ENCODE measurements at places on chromosomes 11 and 22.
A peak's percentile ranks its signal among the peaks of the same experiment; 100 is the strongest.

DNA sequence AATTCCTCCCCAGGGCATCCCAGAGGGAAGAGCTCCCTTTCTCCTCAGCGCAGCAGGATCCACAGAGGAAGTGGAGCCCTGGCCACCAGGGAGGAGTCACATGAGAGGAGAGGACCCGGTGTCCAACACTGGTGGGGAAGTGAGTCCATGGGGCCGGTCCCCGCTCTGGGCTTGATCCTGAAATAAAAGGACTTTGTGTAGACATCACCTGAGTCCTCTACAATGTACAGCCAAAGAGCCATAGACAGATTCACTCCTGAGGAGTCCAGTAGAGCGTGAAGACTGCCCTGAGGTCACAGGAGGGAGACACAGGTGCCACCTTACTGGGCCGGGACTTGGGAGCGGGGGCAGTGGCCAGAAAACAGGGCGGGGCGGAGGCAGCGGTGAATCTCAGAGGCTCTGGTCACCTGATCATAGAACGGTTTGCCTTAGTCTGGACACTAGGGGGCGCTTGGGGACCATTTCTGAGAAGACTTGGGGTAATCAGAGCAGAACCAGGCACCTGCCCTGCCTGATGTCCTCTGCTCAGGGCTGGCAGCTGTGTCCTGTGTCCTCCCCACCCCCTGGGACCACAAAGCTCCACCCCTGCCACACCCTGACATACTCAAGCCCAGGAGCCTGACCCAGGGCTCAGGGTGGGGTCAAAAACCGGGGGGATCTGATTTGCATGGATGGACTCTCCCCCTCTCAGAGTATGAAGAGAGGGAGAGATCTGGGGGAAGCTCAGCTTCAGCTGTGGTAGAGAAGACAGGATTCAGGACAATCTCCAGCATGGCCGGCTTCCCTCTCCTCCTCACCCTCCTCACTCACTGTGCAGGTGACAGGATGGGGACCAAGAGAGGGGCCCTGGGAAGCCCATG is 112.7 kb downstream of the VPREB1 start:
- no peak for DNase-seq

DNA sequence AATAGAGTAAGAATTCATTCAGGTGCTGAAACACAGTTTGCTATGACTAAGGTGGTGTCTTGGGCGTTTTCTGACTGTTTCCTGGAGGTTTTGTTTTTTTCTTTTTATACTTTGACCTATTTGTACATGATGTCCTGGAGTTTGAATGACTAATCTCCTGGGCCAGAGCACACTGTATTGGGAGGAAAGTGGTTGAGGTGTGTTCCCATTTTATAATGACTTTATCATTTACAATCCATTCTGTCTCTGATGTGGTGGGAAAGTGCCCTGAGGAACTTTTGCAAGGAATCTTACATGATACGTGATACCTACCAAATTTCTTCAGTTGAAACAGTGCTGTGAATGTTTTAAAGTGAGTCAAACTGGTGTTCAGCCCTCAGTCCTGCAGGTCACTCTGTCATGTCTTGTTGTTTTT is 80.8 kb downstream of the TNRC6B start:
- no peak for DNase-seq

DNA sequence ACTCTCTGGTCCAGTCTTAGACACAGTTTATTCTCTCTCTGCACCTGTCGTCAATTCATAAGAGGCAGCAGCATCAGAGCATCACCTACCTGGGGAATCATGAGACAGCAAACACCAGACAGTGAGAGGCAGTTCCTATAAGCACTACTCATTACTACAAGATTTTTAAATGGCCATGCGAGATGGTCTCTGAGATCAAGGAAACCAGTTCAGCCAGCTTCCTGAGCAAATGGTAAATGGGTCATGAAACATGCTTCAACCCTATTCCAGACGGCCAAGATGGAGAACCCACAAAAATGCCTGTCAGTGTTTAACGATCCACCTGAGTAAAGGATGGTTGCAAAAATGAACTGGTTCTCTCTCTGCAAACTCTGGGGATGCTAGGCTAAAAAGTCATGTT is 52.9 kb downstream of the SYTL2 start:
- no peak for DNase-seq

GRCh38 chr22:40036591-40037225 is 42.0 kb downstream of the FAM83F start:
- peak; percentile 44 for DNase-seq

GRCh38 chr11:132042296-132042695 is 671.9 kb downstream of the NTM start:
- no peak for DNase-seq

DNA sequence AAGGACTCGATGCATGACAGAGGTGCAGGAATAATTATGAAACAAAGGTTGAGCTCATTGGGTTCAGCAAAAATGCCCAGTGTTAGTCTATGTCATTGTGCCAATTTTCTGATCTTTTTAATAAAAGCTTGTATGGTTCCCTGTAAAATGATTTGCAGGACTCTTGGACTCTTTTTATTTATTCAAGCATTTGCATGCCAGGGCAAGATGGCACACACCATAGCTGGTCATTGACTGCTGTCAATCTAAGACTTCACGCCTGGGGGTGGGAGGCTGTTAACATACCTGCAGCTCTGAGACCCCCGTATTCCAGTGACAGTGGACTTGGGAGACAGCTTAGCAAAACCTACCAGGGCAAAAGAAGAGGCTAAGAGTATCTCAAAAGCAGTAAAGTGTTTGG is 32.0 kb upstream of the ANO1 start:
- no peak for DNase-seq

- no peak for DNase-seq
Measured at GRCh38 chr11:45252134-45252856, 33.8 kb downstream of the SYT13 start.

- DNase-seq = no peak
Measured at GRCh38 chr11:17388609-17389210, at the start of gene KCNJ11. Gene KCNJ11, minus strand, starts transcription at chr11:17388659. Its CDS starts 568 bp downstream, at chr11:17388091.

- no peak for DNase-seq
Measured at GRCh38 chr11:110022548-110022947, 70.6 kb upstream of the ZC3H12C start.

- DNase-seq = no peak
Measured at GRCh38 chr11:127919206-127920000, 668.0 kb downstream of the ETS1 start.

DNA sequence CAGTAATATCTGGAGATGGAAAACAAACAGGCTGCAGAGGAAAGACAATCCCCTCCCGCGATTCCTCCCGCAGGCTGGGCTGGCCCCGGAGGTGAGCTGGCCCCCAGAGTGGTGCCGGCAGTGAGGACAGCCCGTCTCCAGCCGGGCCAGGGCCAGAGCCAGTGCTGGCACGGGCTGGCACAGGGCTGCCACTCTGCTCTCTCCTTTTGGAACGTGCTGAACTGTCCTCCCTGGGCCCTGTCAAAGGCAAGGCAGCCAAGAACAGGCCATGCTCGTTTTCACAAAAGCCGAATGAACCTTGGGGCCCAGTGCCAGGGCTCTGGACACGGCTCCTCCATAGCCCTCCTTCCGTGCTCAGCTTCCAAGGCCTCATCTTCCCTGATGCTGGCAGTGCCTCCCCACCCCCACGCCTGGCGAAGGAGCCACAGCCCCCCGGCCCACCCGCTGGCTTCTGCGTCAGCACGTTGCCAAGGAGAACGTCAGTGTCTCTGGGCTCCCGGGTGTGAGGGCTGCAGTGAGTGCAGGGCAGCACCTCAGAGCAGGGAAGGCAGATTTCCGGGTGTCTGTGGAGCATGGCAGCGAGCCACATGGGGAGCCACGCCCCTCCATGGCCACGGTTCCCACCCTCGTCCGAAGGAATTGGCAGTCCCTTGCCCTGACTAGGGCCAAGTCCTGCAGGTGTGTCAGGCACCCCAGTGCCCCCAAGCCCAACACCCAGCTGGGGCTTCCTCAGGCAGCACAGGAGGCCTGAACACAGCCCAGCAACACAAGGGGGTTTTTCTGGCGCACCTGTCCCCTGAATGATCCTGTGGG is 28.6 kb downstream of the GNAZ start:
- no peak for DNase-seq

DNA sequence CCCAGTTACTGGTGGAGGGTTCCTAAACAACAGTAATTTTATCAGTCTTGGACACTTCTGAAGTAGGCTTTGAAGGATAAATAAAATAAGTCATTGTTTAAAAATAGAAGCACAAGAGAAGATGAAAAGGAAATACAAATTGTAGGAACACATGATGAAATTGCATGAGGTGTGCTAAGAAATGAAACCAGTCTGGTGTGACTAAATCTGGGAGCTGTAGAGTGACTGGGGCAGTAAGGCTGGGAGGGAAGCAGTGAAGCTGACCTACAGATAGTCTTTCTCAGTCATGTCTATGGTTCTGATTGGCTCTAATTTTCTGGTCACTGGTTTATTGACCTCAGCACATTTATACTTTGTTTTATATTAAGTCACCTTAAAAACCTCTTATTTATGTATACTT is 139.1 kb downstream of the SLC17A6 start:
- no peak for DNase-seq

- no peak for DNase-seq
Measured at GRCh38 chr11:71200172-71200716, 52.1 kb downstream of the SHANK2 start.

- no peak for DNase-seq
Measured at GRCh38 chr11:15968461-15969130, 387.8 kb downstream of the SOX6 start.

DNA sequence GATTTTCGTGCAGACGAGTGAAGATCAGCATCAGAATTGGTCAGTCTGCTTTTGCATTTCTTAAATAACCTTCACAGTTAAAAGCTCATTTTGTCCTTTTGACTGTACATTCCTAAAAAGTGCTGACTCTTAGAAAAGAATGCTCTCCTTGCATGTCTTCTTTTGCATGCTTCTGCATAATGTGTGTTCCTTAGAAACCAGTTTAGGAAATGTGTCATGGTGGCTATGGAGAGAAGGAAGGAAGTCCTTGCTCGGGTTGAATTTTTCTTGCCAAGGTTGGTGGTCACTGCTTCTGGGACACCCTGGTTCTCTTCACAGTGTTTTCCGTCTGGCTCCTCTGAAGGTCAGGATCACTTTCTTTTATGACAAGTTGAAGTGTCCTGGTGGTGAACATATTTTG is 6.8 kb downstream of the AP2A2 start:
- no peak for DNase-seq

DNA sequence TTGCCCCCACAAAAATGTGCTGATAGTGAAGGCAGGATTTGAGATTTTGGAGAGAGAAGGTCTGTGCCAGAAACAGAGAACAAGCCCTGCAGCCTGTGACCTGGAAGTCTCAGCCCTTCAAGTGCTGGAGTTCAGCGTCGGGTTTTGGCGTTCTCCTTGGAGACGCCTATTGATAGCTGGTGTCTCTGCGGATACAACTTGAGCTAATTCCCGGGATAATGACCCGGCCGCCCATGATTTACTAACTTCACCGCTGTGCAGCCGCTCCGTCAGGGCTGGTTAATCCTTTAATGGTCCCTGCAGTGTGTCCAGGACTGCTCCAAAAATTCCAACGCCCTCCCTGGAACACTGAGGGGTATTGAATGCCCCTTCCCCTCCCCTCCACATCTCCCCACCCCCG is 76.6 kb downstream of the WT1 start:
- DNase-seq = no peak

GRCh38 chr11:86910592-86910991 is 44.6 kb downstream of the FZD4 start:
- DNase-seq = no peak

- DNase-seq = no peak
Measured at GRCh38 chr11:84825106-84825660, 802.0 kb downstream of the DLG2 start.

DNA sequence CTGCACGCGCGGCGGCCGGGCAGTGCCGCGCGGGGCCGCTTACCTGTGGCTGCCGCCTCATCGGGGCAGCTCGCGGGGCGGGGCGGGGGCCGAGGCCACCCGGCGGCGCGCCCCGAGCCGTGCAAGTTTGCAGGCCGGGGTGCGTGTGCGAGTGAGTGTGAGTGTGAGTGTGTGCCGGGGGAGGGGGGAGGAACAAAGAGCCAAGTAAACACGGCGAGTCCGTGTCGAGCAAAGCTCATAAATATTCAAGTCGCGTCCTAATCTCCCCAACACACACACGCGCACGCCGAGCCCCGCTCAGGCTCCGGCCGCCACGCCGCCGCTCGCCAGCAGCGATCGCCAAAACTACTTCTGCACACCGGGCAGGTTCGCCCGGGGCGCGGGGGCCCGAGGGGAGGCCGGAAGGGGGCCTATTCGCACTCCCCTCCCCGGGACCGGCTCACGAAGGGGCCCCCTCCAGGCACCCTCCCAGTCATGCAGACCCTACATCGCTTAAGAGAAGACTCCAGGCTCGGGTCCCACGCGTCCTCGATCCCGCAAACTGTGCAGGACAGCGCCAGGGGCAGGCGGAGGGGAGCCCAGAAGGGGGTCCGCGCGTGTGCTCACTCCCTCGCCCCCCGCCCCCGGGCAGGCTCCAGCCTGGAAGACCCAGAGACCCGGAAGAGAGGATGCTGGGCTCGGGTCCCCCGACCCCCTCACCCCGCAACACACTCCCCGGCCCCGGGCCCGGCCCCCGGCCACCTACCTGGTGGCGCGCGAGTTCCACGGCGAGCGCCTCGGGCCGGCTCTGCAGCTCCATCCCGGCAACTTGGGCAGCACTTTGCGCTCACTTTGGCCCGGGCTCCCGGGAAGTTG is 827 bp downstream of the PHF21B start:
- DNase-seq = no peak

GRCh38 chr11:44824300-44824704 is 97.5 kb downstream of the TSPAN18 start:
- DNase-seq = no peak

DNA sequence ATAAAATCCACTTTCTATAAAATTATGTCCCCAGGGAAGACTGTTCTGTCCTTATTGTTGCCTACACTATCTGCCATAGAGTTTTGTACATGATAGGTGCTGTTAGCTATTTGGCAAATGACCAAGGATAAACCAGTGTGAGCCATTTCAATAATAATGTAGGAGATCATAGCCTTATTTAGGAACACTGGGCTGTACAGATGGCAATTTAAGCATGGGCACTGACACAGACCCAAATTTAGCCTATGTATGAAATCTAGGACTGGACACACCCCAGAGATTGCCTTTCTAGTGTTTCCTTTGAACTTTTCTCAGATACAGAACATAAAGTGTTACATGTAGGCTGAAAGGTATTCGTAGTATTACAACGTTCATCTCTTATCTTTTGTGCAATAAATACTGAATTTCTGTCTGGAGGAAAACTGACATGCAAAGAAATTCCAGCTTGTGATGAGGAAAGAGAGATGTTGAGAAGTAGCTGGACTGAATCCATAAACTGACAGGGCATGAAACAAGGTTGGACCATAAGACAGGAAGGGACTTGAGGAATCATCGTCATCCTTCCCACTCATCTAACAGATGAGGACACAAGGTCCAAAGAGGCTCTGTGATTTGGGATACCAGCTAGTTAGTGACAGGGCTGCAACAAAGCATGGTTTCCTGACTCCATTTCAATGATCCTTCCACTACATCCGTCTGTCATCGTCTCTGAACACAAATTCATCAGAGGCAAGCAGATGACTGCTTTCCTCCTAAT is 60.3 kb downstream of the TMPRSS5 start:
- no peak for DNase-seq
